ENCODE measurements at places on chromosomes 7 and 10.

DNA sequence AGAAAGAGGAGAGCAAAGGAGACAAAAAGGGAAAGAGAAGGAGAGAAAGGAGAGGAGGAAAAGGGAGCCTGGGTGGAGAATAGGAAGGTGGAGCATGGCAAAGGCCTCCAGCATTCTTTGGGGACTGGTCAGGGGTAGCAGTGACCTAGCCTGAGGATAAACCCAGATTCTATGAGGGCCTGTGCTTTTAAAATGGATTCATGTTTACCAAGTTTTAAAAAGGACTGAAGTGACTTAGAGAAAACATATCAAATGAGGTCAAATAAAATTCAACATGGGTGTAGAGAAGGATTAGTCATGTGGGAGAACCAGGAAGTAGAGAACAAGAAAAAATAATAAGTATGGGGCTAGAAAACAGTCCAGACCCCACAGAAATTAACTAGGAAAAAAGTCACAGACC is 20.7 kb downstream of the CREB3L2 start:
- DNase-seq, result no peak

- no peak for DNase-seq
Observed at GRCh38 chr7:90574146-90574819, 21.8 kb upstream of the CDK14 start.

GRCh38 chr10:118462401-118462800 is 120.3 kb upstream of the FAM204A start:
- no peak for DNase-seq

- no peak for DNase-seq
Observed at GRCh38 chr10:116692225-116692624, 50.1 kb downstream of the HSPA12A start.

DNA sequence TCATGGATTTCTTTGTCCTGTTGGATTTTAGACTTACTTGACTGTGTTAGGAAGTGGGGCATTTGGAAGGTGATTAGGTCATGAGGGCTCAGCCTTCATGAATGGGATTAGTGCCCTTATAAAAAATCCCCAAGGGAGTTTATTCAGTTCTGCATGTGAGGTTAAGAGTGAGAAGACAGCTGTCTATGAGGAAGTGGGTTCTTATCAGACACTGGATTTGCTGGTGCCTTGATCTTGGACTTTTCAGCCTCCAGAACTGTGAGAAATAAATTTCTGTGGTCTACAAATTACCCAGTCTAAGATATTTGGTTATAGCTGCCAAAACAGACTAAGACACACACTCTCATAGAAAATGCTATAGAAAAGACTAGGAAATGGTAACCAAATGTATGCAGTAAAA is 724.7 kb upstream of the FZD8 start:
- DNase-seq, result no peak

DNA sequence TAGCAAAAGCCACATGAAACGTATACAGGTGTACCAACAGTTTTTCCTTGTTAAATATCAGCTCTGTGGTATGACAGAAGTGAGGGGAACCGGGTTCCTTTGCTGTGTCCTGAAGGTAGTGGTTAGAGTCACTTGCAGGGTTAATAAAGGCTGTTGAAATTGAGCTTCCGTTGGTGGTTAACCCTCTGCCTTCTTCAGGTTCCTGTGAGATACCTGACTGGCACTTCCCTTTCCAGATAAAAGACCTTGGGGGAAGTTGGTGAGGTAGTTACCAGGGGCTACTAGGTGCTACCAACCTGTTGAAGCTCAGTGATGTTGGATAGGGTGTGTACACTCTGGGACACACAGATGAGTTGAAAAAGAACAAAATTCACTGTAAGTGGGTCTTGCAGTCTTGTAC is 384.1 kb downstream of the GATA3 start:
- DNase-seq, result no peak

DNA sequence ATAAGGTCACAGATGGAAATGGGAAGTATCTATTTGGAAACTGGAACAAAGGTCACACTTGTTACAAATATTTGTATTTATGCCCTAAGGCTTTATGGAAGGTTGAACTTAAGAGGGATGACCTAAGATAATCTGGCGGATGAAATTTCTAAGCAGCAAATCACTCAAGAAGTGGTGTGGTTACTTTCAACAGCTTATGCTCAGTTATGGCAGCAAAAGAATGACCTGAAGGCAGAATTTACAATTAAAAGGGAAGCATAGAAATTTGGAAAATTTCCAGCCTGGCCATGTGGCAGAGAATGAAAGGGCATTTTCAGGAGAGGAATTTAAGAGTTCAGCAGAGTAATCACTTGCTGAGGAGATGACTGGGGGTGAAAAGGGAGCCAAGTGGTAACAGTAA is 95.8 kb upstream of the TNS3 start:
- no peak for DNase-seq

- no peak for DNase-seq
Observed at GRCh38 chr7:111685349-111685748, 123.1 kb upstream of the IMMP2L start.

Data from stimulated activated CD4-positive, alpha-beta T cell treated with anti-CD3 and anti-CD28 coated beads, Interleukin-1b, Interleukin-23, amount 100 ng/mL, for 1 hour (primary cell).